Prostate gland (tissue), 2 donors: ENCODE measurements at places on chromosomes 6 and 20. TPM values are rescaled to one million over a fixed set of nuclear protein-coding genes. Genes with fewer than 3 reads are reported as not detected.

DNA sequence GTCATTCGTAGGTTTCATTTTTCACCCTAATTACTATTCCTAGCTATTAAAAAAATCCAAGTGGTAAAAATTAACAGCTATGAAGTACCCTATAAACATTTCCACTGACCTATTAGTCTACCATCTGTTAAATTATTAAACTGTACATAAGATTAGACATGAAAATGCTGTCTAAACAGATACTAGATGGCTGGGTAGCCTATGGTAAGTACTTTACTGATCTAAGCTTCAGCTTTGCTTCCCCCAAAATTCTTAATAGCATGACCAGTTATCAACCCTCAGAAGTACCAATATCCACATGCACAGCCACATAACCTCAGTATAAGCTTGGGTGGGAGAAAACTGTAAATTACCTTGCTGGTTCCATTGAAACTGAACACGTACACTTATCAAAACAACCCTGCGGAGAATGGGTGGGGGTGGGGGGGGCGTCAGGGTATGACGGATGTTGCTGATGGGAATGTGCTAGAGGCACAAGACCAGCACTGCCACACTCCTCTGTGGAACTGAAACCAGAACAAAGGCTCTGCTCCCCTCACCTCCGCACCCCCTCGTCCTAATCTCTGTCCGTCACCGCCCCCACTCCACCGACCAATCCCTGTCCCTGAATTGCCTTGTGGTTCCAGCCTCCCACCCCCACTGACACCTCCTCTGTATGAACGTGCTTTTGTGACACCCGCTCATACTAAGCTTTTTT lies 45.3 kb downstream of the B4GALT5 start:
- H3K4me1 ChIP-seq, result no peaks in the 10 kb centered on the region
- H3K27ac ChIP-seq, result no peak overlapping the region
- DNase-seq, result no peak
- H3K36me3 ChIP-seq, result no peaks in the 10 kb centered on the region
- H3K4me3 ChIP-seq, result no peak overlapping the region
- H3K27me3 ChIP-seq, result no peaks in the 10 kb centered on the region

GRCh38 chr6:80280262-80281010 lies 174.0 kb downstream of the BCKDHB start:
- no peak overlapping the region for H3K27ac ChIP-seq
- H3K27me3 ChIP-seq, result no peaks in the 10 kb centered on the region
- H3K4me3 ChIP-seq, result no peak overlapping the region
- no peak for DNase-seq

- no peak overlapping the region for H3K27ac ChIP-seq
Measured at GRCh38 chr6:2706558-2706957, 44.2 kb downstream of the MYLK4 start.

GRCh38 chr20:62997417-62998035 lies 9.2 kb downstream of the BHLHE23 start:
- no peaks in the 10 kb centered on the region for H3K36me3 ChIP-seq
- H3K4me3 ChIP-seq, result no peak overlapping the region
- no peak overlapping the region for H3K27ac ChIP-seq
- H3K4me1 ChIP-seq, result no peaks in the 10 kb centered on the region
- H3K27me3 ChIP-seq, result peaks cover 22% of the 10 kb centered on the region

DNA sequence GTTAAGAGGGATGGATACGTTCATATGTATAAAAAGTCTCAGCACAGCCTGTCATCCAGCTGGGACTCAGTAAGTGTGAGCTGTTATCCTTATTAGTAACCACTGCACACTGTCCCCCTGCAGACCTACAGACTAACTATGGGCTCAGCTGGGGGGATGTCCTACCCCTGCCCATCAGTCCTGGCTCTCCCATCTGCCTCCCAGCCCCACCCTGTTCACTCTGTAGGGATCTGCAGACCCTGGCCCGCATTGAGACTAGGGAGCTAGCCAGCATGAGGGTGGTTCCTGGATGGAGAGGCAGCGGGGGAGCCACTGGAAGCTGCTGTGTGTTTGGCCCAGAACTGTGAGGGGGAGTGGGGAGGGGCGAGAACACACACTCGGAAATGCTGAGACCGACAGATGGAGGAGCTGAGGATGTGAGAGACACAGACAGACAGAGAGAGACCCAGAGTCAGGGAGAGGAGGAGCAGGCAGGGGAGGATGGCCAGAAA lies 17.1 kb downstream of the XKR7 start:
- no peaks in the 10 kb centered on the region for H3K36me3 ChIP-seq
- DNase-seq, result no peak
- H3K4me1 ChIP-seq, result no peaks in the 10 kb centered on the region
- no peak overlapping the region for H3K4me3 ChIP-seq

- no peaks in the 10 kb centered on the region for H3K27me3 ChIP-seq
- H3K4me1 ChIP-seq, result no peaks in the 10 kb centered on the region
- no peak overlapping the region for H3K27ac ChIP-seq
Measured at GRCh38 chr20:45365444-45365970, 2.6 kb downstream of the SYS1 start.

GRCh38 chr6:37473364-37474095 lies 26.2 kb downstream of the CCDC167 start:
- H3K36me3 ChIP-seq, result no peaks in the 10 kb centered on the region
- no peak overlapping the region for H3K4me3 ChIP-seq
- no peaks in the 10 kb centered on the region for H3K27me3 ChIP-seq
- DNase-seq, result peak; percentile 87

- H3K36me3 ChIP-seq, result no peaks in the 10 kb centered on the region
- no peaks in the 10 kb centered on the region for H3K4me1 ChIP-seq
- H3K27me3 ChIP-seq, result no peaks in the 10 kb centered on the region
- DNase-seq, result no peak
- no peak overlapping the region for H3K4me3 ChIP-seq
Measured at GRCh38 chr6:107712665-107713551, 111.2 kb downstream of the SCML4 start.

GRCh38 chr20:41072190-41072863 lies 43.7 kb downstream of the TOP1 start:
- no peaks in the 10 kb centered on the region for H3K36me3 ChIP-seq
- H3K4me3 ChIP-seq, result no peak overlapping the region
- H3K27ac ChIP-seq, result peak overlapping the region; percentile 26
- H3K4me1 ChIP-seq, result peaks cover 6% of the 10 kb centered on the region

DNA sequence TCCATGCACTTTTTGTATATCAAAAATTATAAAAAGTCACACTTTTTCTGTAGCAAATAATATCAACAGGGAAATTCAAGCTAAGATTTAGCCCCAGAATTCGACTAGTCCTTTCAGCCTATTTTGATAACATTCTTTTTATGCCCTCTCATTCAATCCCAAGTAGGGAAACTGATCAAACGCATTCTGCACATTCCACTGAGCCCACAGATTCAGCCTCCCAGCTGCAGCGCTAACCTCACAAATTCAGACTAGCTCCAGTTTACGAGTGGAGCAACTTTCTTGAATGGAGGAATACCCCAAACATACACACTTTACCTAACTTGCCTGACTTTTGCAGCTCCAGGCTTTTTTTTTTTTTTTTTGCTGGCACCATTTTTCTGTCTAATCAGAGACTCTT lies 70.3 kb upstream of the HEY2 start:
- H3K27me3 ChIP-seq, result no peaks in the 10 kb centered on the region
- no peak for DNase-seq
- no peaks in the 10 kb centered on the region for H3K4me1 ChIP-seq
- no peak overlapping the region for H3K4me3 ChIP-seq
- H3K27ac ChIP-seq, result no peak overlapping the region
- H3K36me3 ChIP-seq, result no peaks in the 10 kb centered on the region

- no peaks in the 10 kb centered on the region for H3K27me3 ChIP-seq
- H3K27ac ChIP-seq, result no peak overlapping the region
- no peaks in the 10 kb centered on the region for H3K36me3 ChIP-seq
- H3K4me3 ChIP-seq, result no peak overlapping the region
- peaks cover 3% of the 10 kb centered on the region for H3K4me1 ChIP-seq
Measured at GRCh38 chr20:58137651-58138265, 90.7 kb downstream of the ANKRD60 start.

GRCh38 chr6:72894091-72894490 lies 272.2 kb downstream of the KCNQ5 start:
- no peak overlapping the region for H3K4me3 ChIP-seq
- DNase-seq, result no peak
- no peak overlapping the region for H3K27ac ChIP-seq
- H3K27me3 ChIP-seq, result no peaks in the 10 kb centered on the region
- no peaks in the 10 kb centered on the region for H3K4me1 ChIP-seq

DNA sequence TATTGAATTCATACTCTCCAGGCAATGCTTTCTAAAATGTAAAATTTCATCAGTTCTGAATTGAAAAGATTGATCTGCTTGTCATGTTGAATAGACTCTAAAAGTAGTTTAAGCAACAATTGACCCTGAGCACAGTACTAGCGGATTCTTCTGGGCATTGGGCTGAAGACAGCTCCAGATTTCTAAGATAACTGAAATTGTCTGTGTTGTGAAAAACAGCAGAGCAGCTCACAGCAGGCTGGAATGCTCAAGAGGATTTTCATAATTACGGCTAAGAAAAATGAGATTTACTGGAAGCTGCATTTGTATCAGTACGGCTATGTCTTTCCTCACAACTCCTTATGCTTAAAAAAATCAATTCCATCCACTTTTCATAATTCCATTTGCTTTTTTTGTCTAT lies 373.7 kb downstream of the HACE1 start:
- H3K36me3 ChIP-seq, result no peaks in the 10 kb centered on the region
- no peaks in the 10 kb centered on the region for H3K27me3 ChIP-seq
- DNase-seq, result no peak

DNA sequence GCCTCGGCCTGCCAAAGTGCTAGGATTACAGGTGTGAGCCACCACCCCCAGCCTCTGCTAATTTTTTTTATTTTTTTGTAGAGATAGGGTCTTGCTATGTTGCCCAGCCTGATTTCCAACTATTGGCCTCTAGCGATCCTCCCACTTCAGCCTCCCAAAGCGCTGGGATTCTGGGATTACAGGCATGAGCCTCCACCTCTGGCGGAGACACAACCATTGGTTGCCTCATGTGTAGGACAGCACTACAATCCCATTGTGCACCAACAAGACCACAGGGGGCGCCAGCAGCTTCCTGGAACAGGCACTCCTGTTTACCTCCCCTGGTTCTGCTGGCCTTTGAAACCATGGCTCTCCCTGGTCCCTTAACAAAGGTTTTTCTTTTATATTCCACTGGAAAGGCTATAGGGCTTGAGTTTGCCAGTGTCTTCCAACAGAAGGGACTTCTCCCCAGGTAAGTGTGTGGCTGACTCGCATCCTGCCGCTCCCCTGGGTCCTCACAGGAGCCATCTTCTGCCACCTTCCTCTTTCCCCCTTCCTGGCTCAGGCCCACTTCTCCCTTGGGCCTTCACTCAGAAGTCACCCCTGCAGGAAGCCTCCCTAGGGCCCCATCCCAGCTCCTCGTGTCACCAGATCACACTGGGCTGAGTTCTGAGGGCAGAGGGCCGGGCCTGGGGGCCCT lies 39.2 kb upstream of the TLDC2 start:
- H3K4me1 ChIP-seq, result peaks cover 4% of the 10 kb centered on the region
- no peak overlapping the region for H3K4me3 ChIP-seq
- H3K27me3 ChIP-seq, result no peaks in the 10 kb centered on the region
- no peak for DNase-seq
- H3K36me3 ChIP-seq, result no peaks in the 10 kb centered on the region
- H3K27ac ChIP-seq, result peak overlapping the region; percentile 78

- H3K4me1 ChIP-seq, result no peaks in the 10 kb centered on the region
- no peaks in the 10 kb centered on the region for H3K27me3 ChIP-seq
Measured at GRCh38 chr20:41462372-41463161, 95.9 kb upstream of the EMILIN3 start.

RHAG gene
- total RNA-seq, result not detected

FERMT1 gene
- 9.0 TPM for total RNA-seq

LCA5 gene
- 4.9 TPM for total RNA-seq

IFT52 gene
- total RNA-seq, result 21.3 TPM

DNPH1 gene
- total RNA-seq, result 138 TPM

LINC00237 gene
- not detected for total RNA-seq

VAPB gene
- 14.2 TPM for total RNA-seq

DNAH8 gene
- 0.36 TPM for total RNA-seq

OR2J3 gene
- total RNA-seq, result not detected

RAD21L1 gene
- total RNA-seq, result not detected

C4B gene
- 49.2 TPM for total RNA-seq

HLA-DQA1 gene
- total RNA-seq, result 2.4 TPM

ESR1 gene
- total RNA-seq, result 5.6 TPM

EPB41L2 gene
- 105 TPM for total RNA-seq

SLC22A2 gene
- not detected for total RNA-seq
